ENCODE measurements at places on chromosomes 4 and X.

GRCh38 chr4:6672131-6672530 lies 21.5 kb upstream of the S100P start:
- no peak for DNase-seq

DNA sequence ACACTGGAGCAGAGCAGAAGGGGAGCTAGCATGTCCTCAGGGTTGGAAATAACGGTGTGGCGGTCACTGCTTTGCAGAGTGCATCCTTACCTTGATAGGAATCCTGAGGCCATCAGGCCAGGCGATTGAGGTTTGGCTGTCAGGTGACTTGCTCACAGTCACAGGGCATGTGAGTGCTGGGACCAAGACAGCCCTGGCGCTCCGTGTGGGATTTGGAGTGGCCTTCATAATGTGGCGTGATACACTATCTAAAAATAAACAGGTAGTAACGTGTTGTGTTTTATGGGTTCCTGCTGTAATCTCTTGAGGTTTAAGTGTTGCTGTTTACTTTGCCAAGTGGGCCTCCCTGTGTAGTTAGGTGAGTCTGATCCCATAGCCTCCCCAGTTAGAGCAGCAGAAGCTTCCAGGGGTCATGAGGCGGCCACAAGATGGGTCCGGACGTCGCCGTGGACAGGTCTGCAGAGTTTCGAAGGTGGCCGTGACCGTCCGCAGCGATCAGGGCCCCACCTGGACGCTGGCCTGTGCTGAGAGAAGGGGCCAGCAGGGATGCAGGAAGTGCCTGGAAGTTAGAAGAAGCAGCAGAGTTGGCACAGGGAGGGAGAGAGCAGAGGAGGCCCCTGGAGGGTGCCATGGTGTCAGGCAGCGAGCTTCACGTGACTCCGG lies 27.7 kb downstream of the RGS12 start:
- DNase-seq = no peak

DNA sequence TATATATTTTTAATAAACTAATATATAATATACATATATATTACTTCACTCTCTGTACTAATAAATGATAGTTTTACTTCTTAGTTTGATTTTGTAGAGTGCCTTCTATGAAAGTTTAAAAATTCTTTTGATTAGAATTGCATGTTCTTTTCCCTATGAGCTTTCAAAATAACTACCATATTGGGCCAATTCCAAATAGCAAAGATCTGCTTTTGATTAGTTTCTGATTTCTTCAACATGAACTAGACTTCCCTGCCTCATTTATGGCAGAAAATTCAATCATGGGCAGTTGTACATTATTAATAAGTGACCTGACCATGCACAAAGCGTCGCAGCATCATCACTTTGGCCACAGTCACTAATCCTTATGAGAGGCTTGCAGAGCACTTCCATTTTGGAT lies 48.9 kb upstream of the TEX13A start:
- DNase-seq = no peak

DNA sequence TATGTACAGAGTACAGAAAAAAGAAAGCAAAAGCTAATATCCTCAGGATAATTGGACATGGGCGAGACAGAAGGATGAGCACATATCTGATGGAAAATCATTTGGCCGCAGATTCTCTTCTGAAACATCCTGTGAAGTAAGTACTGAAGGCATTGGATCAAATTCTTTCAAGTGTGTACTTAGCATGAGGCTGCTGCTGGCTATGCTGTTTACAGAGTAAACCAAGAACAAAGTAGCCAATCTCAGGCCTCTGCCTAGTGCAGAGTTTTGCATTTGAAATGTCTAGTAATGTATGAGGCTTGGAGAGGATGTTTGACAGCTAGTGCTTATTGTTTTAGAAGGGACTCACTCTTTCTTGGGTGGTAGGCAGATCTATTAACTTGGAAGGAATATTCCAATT lies 128.5 kb downstream of the MAGEC2 start:
- no peak for DNase-seq

DNA sequence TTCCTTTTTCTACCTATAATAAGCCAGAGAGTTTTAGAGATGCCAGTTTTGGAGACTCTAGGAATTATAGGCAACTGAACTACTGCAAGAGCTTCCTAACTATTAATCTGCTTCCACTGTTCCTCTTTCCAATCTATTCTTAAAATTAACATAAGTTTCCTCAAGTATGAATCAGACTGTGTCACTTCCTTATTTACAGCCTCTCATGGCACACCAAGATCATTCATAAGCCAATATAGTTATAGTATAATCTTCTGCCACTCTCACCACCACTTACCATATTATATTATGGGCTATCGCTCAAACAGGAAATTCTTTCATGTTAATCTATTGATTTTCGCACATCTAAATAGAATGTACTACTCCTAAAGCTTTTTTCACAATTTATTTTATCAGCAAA lies 383.5 kb downstream of the STPG2 start:
- DNase-seq = no peak

GRCh38 chr4:42310806-42311205 lies 86.5 kb upstream of the SHISA3 start:
- DNase-seq = no peak

- no peak for DNase-seq
These were observed 188.8 kb downstream of the GPAT3 start for GRCh38 chr4:83724485-83725335.
